ENCODE measurements at places on chromosomes 6 and 20. TPM values are rescaled to one million over a fixed set of nuclear protein-coding genes. Genes with fewer than 3 reads are reported as not detected.

- H3K4me3 ChIP-seq, result no peak overlapping the region
- no peaks in the 10 kb centered on the region for H3K36me3 ChIP-seq
- H3K27me3 ChIP-seq, result no peaks in the 10 kb centered on the region
- no peaks in the 10 kb centered on the region for H3K4me1 ChIP-seq
These were observed 253.1 kb downstream of the FNDC1 start for GRCh38 chr6:159422041-159422984.

Gene FAM83C
- total RNA-seq, result 0.43 TPM

DNA sequence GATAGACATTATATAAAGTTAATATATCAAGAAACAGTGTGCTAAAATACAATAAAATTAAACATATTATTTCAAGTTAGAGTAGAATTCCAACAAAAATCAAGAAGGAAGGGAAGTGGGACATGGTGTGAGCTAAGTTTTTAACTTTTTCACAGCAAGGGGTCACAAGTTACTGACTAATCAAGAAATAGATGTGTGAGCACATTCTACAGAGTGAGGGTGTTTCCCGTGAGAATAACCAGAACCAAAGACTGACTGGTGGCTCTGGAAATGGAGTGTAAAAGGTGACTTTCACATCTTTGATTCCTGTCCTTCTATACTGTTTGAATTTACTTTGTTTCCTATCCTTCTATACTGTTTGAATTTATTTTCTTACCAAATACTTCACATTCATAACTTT is 206.6 kb downstream of the TASP1 start:
- H3K27me3 ChIP-seq, result no peaks in the 10 kb centered on the region
- no peak overlapping the region for H3K4me3 ChIP-seq
- no peaks in the 10 kb centered on the region for H3K4me1 ChIP-seq
- no peak overlapping the region for H3K27ac ChIP-seq
- H3K36me3 ChIP-seq, result no peaks in the 10 kb centered on the region

DNA sequence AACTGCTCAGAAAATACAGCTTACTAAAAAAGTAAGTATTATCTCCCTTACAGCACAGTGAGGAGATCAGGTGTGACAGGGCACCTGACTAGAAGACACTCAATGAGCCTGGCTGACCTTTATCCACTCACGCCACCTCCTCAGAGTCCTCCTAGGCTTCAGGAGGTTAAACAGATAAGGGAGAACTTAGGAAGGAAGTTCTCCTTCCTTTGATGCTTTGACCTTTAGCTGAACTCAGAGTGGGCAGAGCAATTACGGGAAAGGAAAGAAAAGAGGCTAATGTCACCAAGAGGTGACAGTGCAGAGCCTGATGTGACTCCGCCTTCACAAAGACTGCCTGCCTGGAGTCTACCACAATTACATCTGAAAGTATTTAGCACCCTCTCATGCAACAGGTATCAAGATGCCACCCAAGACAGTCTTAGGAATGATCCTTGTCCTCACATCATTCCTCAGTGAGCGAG is 36.7 kb downstream of the MAN1A1 start:
- no peaks in the 10 kb centered on the region for H3K27me3 ChIP-seq
- no peaks in the 10 kb centered on the region for H3K4me1 ChIP-seq
- DNase-seq, result no peak
- H3K36me3 ChIP-seq, result no peaks in the 10 kb centered on the region

Gene LTA
- 1.3 TPM for total RNA-seq

GRCh38 chr6:26057899-26058298 is 29.3 kb upstream of the HFE start:
- no peak overlapping the region for H3K4me3 ChIP-seq
- no peaks in the 10 kb centered on the region for H3K4me1 ChIP-seq
- H3K27me3 ChIP-seq, result no peaks in the 10 kb centered on the region
- no peaks in the 10 kb centered on the region for H3K36me3 ChIP-seq
- no peak overlapping the region for H3K27ac ChIP-seq

Gene NRSN1
- total RNA-seq, result not detected

- H3K4me3 ChIP-seq, result no peak overlapping the region
- DNase-seq, result no peak
- H3K27me3 ChIP-seq, result no peaks in the 10 kb centered on the region
- peak overlapping the region; percentile 86 for H3K27ac ChIP-seq
These were observed 4.0 kb downstream of the ELMO2 start for GRCh38 chr20:46402331-46402811.

- DNase-seq, result no peak
- H3K27ac ChIP-seq, result no peak overlapping the region
- no peaks in the 10 kb centered on the region for H3K27me3 ChIP-seq
- H3K36me3 ChIP-seq, result no peaks in the 10 kb centered on the region
- H3K4me3 ChIP-seq, result no peak overlapping the region
These were observed 346.8 kb upstream of the CNR1 start for GRCh38 chr6:88512951-88513350.

GRCh38 chr6:123589317-123589716 is 47.4 kb downstream of the TRDN start:
- no peak overlapping the region for H3K27ac ChIP-seq
- no peaks in the 10 kb centered on the region for H3K27me3 ChIP-seq
- DNase-seq, result no peak
- H3K36me3 ChIP-seq, result no peaks in the 10 kb centered on the region
- no peaks in the 10 kb centered on the region for H3K4me1 ChIP-seq

Gene TEAD3
- total RNA-seq, result 10.6 TPM

DNA sequence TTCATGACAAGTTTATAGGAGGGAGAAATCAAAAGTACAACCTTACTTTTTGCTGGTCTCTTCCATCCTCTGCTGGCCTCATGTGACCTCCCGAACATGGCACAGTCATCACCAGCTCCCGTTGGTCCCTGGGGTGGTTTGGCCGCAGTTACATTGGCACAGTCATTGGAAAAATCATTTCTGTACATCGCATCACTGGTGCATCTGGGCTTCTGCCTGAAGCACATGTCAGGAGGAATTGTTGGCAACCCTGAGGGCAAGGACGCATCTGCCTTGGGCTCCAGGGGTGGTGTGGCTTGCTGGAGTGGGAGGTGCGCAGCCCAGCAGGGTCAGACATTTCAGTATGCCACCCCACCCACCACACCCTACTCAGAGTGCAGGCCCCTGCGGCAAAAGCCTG is 162.9 kb upstream of the SLC24A3 start:
- H3K4me3 ChIP-seq, result no peak overlapping the region
- DNase-seq, result no peak
- peaks cover 6% of the 10 kb centered on the region for H3K4me1 ChIP-seq
- H3K27me3 ChIP-seq, result no peaks in the 10 kb centered on the region
- no peaks in the 10 kb centered on the region for H3K36me3 ChIP-seq
- no peak overlapping the region for H3K27ac ChIP-seq

DNA sequence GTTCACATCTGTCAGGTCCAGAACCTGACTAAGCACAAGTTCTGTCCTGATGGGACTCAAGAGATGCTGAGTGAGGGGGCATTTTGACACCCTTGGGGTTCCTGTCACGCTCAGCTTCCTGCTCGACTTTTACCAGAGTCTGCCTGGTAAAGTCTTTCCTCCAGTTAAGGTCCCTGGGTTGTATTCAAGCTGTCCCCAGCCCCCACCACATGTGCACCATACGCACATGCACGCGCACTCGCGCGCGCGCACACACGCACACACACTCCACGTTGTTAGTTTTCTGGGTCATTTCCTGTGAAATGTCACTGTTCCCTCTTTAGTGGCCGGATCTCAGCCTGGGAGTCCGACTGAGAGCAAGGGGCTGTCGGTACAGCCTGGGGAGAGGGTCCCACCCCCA is 166.1 kb downstream of the GMPR start:
- no peak for DNase-seq
- peaks cover 8% of the 10 kb centered on the region for H3K4me1 ChIP-seq
- H3K27me3 ChIP-seq, result no peaks in the 10 kb centered on the region
- H3K36me3 ChIP-seq, result no peaks in the 10 kb centered on the region

Gene ANKRD66
- not detected for total RNA-seq

GRCh38 chr20:48773837-48774418 is 53.9 kb downstream of the PREX1 start:
- no peaks in the 10 kb centered on the region for H3K36me3 ChIP-seq
- H3K27ac ChIP-seq, result no peak overlapping the region
- H3K4me1 ChIP-seq, result no peaks in the 10 kb centered on the region
- H3K27me3 ChIP-seq, result no peaks in the 10 kb centered on the region

DNA sequence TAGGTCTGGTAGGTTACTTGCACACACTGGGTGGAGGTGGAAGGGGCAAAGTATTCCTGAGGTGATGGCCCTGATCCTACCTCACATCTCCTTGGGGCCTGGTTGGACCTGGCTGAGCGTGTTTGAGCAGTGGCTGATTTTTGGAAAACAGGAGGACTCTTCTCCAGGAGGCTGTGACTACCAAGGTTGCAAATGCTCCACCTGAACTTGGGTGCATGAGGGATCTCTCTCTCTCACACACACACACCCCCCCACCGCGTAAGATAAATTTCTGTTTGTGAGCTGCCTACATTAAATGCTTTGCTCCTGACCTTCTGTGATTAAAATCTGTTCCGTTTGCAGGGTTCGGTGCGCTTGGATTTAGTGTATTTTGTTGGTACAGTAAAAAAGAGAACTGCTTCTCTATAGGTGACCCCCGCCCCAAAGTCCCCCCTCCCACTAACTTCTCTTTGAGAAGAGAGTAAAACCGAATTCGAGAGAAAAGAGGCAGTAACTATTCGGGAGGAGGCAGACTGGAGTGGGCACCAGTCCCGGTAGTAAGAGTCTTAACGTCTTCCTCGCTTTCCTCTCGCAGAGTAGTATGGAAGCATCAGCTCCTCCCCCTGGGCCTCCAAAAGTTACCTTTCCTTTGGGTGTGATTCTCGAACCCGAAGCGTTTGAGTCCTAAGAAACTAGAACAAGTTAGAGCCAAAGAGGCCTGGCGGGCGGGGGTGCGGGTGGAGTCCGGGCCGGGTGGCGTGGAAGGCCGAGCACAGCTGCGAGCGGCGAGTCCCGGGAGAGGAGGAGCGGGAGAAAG is 585 bp upstream of the DSE start:
- H3K36me3 ChIP-seq, result no peaks in the 10 kb centered on the region
- peak overlapping the region; percentile 96 for H3K27ac ChIP-seq
- no peaks in the 10 kb centered on the region for H3K27me3 ChIP-seq
- peak overlapping the region; percentile 81 for H3K4me3 ChIP-seq
- peak; percentile 21 for DNase-seq
- peaks cover 8% of the 10 kb centered on the region for H3K4me1 ChIP-seq

Gene CYP39A1
- 13.5 TPM for total RNA-seq

- DNase-seq, result no peak
- no peak overlapping the region for H3K4me3 ChIP-seq
- H3K27me3 ChIP-seq, result no peaks in the 10 kb centered on the region
- H3K27ac ChIP-seq, result no peak overlapping the region
- H3K4me1 ChIP-seq, result no peaks in the 10 kb centered on the region
- H3K36me3 ChIP-seq, result no peaks in the 10 kb centered on the region
These were observed 7.9 kb upstream of the POU5F1 start for GRCh38 chr6:31178143-31179041.

Gene VPS16
- total RNA-seq, result 31.4 TPM
